AG09319 (cell line): ENCODE measurements at places on chromosomes 12 and 14.

DNA sequence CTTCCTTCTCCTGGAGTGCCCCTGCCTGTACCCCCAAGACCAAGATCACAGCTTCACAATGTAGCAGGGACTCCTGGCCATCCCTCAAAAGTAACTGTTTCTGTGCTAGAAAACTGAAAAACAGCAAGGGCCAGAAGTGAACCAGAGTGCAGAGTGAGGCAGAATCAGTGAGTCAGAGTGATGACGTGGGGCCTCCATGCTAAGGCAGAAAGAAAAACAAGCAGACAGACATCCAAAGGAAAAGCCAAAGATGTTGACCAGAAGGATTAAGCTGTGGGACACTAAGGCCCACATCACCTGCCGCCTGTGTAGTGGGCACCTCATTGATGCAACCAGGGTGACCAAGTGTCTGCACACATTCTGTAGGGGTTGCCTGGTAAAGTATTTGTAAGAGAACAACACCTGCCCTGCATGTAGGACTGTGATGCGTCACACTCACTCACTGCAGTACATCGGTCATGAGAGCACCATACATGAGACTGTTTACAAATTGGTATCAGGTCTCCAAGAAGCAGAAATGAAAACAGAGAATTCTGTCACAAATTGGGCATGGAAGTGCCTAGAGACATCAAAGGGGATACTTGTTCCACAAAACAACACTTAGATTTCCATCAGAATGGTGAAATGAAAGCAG lies 51.2 kb downstream of the ARMH4 start:
- DNase-seq, result no peak

GRCh38 chr14:66477567-66477966 lies 8.6 kb upstream of the CCDC196 start:
- no peak for DNase-seq

- DNase-seq, result no peak
Measured at GRCh38 chr14:50092006-50092555, 24.3 kb downstream of the VCPKMT start.

DNA sequence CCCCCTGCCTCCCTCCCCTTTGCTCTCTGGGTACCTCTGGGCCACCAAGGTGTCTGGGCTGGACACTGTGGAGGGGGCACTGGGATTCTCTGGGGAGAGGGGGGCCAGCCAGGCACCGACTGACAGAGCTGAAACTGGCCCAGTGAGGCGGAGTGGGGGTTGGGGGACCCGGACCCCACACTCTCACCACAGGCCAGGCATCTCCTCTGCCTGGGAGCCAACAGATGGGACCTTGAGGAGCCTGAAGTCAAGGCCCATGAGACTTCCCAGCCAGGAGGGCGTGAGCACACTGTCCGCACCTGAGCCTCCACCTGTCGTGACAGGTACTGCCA lies 39.8 kb upstream of the PPP1R13B start:
- no peak for DNase-seq

GRCh38 chr12:121804417-121805111 lies 755 bp downstream of the SETD1B start:
- no peak for DNase-seq
